Fibroblast of skin of left biceps (primary cell): ENCODE measurements at places on chromosomes 4 and X.

DNA sequence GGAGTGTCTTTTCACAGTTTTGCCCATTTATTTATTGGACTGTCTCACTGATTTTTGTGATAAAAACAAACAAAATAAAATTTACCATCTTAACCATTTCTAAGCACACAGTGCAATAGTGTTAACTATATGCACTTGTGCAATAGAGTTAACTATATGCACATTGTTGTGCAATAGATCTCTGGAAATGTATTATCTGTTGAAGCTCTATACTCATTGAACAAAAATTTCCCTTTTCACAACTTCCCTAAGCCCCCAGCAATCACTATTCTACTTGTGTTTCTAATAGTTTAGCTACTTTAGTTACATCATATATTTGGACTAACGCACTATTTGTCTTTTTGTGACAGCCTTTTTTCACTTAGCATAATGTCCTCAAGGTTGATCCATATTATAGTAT is 59.7 kb upstream of the BEX4 start:
- DNase-seq: peak; percentile 33

DNA sequence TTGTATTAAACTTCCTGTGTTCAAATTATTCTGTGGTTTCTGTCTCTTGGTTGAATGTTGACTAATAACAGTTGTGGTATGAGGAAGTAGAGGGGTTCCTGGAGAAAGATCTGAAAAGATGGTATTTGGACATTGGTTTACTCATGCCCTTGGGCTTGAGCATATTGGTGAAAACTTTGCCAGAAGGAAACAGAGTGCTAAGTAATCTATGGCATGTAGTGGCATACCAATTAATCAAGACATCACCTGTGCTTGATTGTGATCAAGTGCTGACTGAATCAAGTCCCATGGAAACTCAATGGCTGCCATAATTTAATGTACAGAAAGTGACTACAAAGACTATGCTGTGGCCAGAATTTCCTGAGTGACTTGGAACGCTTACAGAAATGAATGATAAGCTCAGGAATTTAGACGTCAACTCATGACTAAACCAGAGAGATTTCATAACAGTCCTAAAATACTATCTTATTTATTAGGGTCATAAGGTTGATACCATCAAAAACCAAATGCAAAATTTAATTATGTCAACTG is 2062.9 kb downstream of the ARAP2 start:
- peak; percentile 93 for DNase-seq

DNA sequence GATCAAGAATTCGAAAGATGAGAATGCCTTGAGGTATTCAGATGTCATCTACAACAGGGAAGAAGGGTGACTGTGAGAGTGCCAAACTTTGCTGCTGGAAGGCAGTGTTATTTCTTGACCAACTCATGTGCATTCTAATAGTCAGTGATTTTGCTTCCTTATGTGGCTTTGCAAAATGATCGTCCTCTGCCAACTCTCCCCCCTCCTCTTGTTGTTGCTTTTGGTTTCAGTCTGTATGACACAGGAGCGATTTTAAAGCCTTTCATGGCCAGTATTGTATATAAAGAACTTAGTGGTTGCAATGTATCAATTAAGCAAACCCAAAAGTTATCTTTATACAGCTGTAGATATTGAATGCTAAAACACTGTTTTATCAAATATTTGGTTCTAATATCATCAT is 379.1 kb downstream of the IL1RAPL1 start:
- DNase-seq: no peak

DNA sequence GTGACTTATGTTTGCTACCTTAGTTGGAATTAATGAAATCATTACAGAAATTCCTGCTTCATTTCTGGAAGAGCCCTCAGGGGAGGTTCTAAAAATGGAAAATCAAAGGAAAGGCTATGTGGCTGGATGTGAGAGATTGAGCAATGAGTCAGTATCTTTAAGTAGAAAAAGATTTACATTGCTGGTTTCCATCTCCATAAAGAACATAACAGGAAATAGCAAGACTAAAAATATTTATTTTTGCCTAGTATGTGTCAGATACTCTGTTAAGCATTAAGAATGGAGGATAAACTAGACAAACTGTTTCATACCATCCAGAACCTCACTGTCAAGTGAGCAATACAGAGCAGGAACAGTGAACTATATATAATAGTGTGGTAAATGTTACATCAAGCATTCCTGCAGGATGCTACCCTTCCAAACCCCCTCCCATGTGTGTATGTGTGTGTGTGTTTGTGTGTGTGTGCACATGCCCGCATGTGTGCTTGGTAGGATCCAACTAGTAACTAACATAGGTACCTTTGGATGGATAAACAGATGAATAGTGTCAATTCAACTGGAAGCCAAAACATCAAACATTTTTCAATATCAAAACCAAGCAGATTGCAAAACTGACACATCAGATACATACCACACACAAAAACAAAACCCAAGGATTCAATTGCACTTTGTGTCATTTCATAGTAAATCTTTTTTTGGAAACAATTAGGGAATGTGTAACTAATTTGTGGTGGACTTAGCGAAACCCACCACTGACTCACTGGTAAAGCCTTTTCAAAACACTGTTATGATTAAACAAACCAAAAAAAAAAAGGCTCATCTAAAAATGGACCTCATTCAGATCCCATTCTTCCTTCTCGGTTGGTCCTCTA is 223.4 kb downstream of the SHROOM3 start:
- DNase-seq: peak; percentile 92

GRCh38 chr4:118396881-118397622 is 44.2 kb upstream of the PRSS12 start:
- no peak for DNase-seq

DNA sequence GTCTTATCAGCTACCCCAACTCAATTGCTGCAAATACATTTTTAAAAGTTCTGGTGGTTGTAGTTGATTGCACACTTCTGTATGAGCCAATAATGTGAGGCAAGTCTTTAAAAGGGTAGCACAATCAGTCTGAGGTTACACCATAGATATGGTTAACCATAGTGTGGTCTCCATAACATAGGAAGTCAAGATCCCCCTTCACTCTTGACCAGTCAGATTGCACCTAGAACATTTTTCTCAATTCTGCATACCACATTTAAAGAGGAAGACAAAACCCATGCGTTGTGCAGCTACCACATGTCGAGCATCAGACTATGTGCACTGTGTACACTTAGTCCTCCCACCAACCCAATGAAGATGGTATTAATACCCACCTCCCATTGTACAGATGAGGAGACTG is 26.5 kb upstream of the CYBB start:
- no peak for DNase-seq

DNA sequence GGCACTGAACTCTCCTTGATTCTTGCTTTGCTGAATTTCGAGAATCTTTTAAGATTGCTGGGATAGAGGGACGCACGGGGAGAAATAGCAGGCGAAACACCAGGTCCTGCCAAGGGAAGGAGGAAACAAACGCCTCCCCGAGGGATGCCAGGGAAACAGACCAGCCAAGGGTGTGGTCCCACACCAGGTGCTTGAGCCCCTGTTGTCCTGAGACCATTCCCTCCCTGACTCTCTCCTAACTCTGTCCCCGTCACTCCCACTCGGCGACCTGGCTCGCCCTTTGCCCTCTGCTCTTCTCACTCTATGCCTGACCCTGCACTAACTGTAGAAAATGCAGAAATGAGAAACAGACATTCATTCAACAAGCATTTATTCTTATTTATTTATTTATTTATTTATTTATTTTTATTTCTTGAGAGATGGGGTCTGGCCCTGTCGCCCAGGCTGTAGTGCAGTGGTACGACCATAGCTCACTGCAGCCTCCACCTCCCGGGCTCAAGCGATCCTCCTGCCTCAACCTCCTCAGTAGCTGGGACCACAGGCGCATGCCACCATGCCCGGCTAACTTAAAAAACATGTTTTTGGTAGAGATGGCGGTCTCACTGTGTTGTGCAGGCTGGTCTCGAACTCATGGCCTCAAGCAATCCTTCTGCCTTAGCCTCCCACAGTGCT is 16.2 kb downstream of the CTAG1B start:
- DNase-seq: no peak

DNA sequence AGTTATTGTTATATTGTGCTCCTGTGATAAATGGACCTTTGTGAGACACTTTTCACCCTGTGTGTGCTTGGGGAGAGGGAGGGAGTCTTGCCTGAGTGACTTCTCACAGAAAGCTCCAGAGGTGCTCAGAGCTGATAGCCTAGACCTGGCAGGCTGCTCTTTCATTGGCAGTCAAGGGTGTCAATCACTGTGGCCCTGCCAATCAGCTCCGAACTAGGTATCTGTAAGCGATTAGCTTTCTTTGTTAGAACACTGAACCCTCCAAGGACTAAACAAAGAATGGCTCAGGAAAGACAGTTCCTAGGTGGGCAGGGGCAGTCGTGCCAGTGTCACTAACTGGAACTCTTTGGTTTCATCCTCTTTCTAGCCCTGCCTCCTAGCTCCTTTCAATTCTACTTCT is 2.7 kb upstream of the NALF2 start:
- DNase-seq: no peak

DNA sequence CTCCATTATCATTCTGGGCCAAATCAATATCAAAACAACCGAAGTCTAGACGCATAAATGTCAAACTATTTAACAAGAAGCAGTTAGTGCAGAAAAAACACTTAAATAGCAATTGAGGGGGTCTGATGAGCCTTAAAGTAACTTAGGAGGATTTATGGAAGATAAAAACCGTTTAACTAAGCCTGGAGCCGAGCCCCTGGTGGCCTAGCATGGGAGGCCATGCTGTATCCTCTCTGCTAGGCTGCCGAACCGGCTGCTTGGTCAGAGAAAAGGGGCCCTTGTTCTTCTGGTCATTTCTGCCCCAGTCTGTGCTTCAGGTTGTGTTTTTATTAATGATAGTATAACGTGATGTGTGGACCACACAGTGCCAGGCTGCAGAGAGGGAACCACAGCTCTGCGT is 72.4 kb downstream of the CPZ start:
- DNase-seq: no peak

DNA sequence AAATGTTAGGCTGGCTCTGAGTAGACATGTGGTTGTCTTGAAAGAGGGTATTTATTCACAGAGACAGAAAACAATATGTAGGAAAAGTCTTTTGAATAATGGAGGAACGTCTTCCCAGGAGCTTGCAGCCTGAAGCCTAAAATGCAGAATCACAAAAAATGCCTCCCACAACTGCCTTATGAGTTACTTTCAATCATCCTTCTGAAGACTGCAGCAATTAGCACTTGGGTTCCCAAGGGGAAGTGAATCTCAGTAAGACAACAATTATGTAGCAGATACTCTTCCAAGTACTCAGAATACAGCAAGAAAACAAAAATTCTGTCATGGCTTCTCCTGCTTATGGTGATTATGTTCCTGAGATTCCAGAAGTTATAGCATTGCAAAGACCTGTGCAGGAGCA is 166.6 kb upstream of the TBL1X start:
- DNase-seq: no peak

GRCh38 chr4:166153548-166153947 is 280.5 kb downstream of the TLL1 start:
- DNase-seq: no peak

GRCh38 chr4:187940299-187940698 is 55.3 kb upstream of the ZFP42 start:
- no peak for DNase-seq

- DNase-seq: no peak
Measured at GRCh38 chr4:48844843-48845242, 14.0 kb downstream of the OCIAD1 start.

GRCh38 chrX:71321731-71322130 is 20.2 kb downstream of the ITGB1BP2 start:
- no peak for DNase-seq

- DNase-seq: no peak
Measured at GRCh38 chrX:70470850-70471289, 26.2 kb downstream of the DLG3 start.

- DNase-seq: no peak
Measured at GRCh38 chrX:50765986-50766385, 48.0 kb downstream of the SHROOM4 start.

DNA sequence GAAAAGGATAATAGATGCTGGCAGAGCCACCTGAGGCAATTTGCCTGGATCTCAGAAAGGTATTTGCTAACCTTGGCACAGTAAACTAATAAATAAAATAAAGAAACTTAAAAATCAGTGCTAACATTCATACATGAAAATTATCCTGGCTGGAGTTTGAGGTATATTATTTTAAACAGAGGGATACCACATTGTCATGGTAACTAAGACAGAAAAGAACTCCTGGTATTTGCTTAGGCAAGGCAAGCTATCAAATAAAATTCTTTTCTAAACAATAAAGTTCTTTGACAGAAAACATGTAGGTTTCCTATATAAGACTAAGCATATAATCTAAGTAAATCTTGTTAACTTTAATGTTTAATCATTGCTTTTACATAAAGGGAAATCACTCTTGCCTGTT is 218.8 kb downstream of the MAGEB17 start:
- no peak for DNase-seq
